ENCODE measurements at places on chromosomes 16 and 17. TPM values are rescaled to one million over a fixed set of nuclear protein-coding genes. Genes with fewer than 3 reads are reported as not detected.

The TMEM235 gene
- polyA plus RNA-seq = not detected

The HSF4 gene
- not detected for polyA plus RNA-seq

The CACNG5 gene
- polyA plus RNA-seq = not detected

The KRT34 gene
- polyA plus RNA-seq = not detected

The OR2C1 gene
- not detected for polyA plus RNA-seq

The KRTAP9-8 gene
- not detected for polyA plus RNA-seq

The FOXF1 gene
- not detected for polyA plus RNA-seq

The TBKBP1 gene
- polyA plus RNA-seq = 0.07 TPM
